Tibial nerve (tissue), 4 donors: ENCODE measurements at places on chromosomes 1 and 21. TPM values are rescaled to one million over a fixed set of nuclear protein-coding genes. Genes with fewer than 3 reads are reported as not detected.

GRCh38 chr1:106755682-106756406 lies 300.6 kb upstream of the PRMT6 start:
- no peak for DNase-seq

Gene OR2M3
- total RNA-seq: not detected

Gene ARHGAP30
- total RNA-seq: 14.1 TPM

Gene RXFP4
- total RNA-seq: not detected

Gene PADI4
- total RNA-seq: not detected

DNA sequence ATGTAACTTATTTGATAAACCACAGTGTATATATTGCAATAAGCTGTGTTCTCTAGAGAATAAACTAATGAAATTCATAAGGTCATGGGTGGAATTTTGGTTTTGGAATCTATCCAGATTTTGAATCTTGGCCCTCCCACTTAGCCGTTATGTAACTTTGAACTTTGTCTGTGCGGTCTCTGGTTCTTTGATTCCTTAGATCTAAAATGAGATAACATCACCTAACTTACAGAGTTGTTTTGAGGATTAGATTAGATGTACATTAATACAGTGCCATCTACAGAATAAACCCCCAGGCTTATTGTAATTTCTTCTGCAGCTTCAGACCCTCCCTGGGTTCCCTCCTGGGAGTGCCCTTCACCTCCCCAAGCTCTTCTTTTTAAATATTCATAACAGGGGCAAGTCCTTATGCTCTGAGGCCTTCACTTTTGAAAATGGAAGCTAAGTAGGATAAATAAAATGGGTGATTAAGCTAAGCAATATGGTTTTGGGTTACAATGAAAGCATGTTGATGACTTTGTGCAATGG lies 124.3 kb downstream of the ATG4C start:
- no peak for DNase-seq

Gene FAM72C
- 0.20 TPM for total RNA-seq

GRCh38 chr1:87226341-87226760 lies 102.3 kb upstream of the LMO4 start:
- DNase-seq: peak; percentile 29

- no peak for DNase-seq
These were observed 14.0 kb upstream of the CD247 start for GRCh38 chr1:167532375-167532774.

GRCh38 chr1:117753232-117753631 lies 147.4 kb downstream of the TENT5C start:
- DNase-seq: no peak

DNA sequence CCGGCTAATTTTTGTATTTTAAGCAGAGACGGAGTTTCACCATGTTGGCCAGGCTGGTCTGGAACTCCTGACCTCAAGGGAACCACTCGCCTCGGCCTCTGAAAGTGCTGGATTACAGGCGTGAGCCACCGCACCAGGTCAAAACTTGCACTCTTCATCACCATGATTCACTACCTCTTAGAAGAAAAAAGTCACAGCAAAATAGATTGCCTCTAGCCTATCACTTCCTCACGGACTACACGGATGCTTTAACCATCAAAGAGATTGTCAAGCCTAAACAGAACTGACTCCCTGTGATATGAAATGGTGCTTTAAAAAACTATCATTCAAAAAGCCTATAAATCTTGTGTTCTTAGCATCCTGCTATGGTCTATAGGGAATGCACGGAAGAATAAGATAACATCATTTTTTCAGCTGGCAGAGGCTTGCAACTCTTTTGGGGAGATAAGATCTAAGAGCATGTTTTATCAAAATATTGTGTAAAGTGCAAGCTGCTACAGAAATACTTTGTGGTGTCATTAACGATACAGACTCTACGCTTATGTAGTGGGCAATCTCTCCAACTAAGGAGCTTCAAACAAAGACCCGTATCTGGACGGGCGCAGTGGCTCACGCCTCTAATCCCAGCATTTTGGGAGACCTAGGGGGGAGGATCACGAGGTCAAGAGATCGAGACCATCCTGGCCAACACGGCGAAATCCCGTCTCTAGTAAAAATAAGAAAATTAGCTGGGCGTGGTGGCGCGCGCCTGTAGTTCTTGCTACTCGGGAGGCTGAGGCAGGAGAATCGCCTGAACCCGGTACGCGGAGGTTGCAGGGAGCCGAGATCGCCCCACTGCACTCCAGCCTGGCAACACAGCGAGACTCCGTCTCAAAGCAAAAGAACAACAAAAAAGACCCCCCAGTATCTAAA lies 966 bp downstream of the TFB2M start:
- no peak for DNase-seq

Gene CYP4X1
- total RNA-seq: 40.6 TPM

GRCh38 chr1:100039591-100039990 lies 69.8 kb downstream of the SLC35A3 start:
- DNase-seq: no peak

DNA sequence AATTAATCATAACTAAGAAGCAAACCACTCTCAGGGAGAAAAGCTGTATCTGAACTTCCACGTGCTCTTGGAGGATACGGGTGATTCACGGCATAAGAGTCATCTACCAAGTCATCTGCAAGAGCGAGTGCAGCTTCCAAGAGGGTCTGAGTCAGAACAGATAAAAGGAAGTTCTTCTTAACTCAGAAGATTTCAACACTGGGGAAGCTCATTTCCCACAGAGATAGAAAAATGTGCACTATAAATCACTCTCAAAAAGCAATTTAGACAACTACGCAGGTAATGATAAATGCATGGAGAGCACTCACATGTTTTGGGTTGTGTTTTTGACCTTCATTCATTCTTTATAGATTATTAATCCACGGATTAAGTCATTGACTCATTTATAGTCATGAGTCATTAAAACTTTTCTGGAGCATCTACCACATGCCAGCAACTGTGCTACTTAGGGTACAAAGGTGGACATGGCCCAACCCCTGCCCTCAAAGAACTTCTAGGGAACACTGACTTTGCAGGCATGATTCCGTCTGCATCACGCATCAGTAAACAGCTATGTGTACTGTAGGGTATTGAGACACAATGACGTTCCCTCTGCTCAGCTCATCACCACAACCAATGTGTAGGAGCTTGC lies 20.8 kb downstream of the KCNJ15 start:
- no peak for DNase-seq

GRCh38 chr1:119674111-119674526 lies 26.1 kb upstream of the ZNF697 start:
- no peak for DNase-seq

DNA sequence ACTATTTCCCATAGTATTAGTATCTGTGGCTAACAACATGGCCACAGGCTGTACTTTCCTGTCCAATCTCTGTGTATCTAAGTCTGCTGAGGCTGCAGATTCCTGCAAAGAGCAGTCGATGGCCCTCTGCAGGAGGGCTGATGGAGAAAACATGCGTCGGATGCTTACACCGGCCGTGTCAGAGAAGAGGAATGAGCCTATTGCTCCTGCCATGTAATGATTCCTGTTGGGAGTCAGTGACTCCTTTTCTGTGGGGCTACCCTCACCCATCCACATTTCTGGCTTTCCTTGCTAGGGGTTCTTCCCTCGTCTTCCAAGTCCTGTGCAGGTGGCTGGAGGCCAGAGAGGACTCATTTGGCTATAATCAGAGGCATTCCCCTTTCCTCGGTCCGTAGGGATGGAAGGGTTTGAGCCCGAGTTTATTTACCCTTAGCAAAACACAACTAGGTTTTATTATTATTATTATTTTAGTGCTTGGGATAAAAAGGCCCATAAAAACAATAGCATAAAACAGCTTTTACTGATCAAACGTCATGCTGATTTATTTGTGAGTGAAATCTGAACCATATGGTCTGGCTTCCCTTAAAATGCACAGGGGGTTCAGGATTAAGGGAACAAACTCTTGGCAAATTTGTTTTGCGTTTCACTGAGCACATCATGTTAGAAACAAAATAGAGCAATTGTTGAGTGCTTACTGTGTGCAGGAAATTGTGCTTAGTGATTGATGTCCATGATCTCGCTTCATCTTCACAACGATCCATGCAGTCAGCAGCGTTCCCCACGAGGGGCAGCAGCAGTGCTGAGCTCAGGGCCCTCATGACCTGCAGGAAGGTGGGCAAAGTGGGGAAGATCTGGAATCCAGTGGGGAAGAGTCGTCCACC lies 70.8 kb downstream of the KIF26B start:
- DNase-seq: no peak

DNA sequence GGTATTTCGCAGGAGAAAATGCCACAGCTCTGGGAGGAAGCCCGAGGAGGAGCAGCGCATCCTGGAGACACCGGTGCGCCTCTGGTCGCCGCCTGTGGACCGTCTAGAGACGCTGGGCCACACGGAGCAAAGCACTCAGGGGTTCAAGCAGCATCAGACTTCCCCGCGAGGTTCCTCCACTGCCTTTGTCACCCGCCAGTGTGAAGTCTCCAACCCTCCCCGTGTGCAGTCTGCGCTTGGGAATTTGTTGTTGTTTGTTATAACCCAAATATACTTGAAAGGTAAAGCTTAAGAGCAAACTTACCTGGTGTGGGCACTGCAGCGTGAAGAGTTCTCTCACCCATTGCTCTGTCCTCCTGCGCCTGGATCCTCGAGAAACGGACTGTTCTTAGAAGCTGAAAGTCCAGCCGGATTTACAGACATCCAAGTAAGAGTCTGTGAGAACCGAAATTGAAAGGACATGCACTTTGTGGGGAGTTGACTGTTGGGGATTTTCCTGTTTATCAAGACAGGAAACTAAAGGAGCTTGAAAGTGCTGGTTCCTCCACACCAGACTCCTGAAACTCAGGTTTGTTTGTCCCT lies at the start of gene GBP4:
Gene GBP4 (minus strand): TSS at position 452 of the 582 bp plus-strand sequence. CDS start 108 bp downstream, at position 344.
- peak; percentile 44 for DNase-seq

Gene HFM1
- total RNA-seq: 1.9 TPM

DNA sequence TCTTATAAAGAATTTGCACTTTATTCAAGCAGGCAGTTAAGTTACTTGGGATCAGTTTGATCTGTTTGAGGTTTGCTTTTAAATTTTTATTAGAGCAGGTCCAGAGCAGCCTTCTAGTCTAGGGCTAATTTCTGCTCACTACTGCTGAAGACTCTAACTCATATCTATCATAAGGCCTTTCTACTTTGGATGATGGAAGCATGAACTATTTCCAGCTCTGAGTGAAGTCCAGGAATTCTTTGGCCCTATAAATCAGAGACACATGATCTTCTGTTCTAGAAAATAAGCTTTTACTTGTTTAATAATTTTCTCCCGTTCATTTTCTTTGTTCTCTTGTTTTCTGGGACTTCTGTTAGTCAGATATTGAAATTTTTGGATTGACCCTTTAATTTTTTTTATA lies 14.7 kb downstream of the NIBAN1 start:
- no peak for DNase-seq

Gene EPHA2
- 33.0 TPM for total RNA-seq

GRCh38 chr1:46041974-46042373 lies 90.5 kb downstream of the PIK3R3 start:
- no peak for DNase-seq

Gene HCRTR1
- total RNA-seq: not detected

Gene CLDN17
- total RNA-seq: not detected

DNA sequence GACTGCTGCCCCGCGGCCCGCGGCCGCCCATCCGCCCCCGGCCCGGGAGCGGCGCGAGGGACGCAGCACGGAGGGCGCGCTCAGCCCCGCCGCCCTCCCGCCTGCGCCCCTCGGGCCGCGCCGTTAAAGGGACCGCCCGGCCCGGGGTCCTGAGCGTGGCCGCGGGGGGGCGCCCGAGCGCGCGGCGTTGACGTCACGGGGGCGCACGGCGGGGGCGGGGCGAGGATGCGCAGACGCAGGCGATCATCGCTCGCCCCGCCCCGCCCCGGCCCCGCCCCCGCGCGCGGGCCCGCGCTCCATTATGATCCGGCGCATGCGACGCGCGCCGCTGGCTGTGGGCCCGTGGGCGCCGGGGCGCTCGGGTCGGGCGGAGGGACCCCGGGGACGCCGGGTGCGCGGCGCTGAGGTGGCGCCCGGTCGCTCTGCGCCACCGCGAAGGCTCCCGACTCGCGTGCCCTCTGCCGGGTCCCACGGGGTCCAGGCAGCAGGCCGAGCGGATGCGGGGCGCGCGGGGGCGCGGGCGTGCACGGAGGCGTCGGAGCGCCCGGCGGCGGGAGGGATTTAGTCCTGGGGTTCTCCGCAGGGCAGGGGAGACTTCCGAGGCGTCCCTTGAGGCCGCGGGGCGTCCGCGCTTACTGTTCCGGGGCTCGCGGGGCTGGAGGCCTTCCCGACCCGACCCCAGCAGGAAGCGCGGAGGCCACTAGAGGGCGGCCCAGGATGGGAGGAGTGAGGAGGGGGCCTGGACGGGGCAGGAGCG lies at the start of gene DVL1:
Gene DVL1 (minus strand): TSS at position 163 of the 757 bp plus-strand sequence. CDS start 353 bp downstream, outside the sequence.
- no peak for DNase-seq

Gene ATP1A2
- total RNA-seq: 206 TPM

Gene GJA8
- total RNA-seq: not detected

DNA sequence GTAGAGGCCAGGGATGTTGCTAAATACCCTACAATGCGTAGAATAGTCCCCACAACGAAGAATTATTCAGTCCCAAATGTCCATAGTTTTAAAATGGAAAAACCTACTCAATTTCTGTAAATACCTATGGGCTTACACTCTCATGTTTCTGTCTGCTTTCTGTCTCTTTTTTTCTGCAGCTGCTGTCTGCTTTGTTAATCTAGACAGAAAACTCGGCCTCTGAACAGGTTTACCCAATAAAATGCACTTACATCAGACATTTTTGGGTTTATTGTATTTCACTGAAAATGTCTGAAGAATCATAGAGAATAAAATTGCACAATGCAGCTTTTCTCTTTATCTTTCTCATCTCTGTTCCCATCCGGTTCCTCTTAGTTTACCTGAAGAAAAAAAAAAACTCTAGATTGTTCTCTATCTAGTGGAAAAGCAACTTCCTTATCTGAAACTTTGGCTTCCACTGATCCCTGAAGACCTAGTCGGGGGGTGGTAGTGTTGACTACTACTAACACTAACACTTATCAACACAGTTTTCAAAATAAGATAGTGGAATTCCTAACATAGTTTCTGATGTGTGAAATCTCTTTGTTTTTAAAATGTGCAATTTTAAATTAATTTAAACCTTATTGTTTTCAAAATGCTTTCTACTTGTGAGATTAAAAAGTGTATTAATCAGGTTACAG lies 76.9 kb upstream of the CCDC190 start:
- DNase-seq: no peak

Gene VWA1
- total RNA-seq: 176 TPM

Gene GBP1
- total RNA-seq: 26.4 TPM

GRCh38 chr1:94244816-94245215 lies 7.4 kb upstream of the ARHGAP29 start:
- DNase-seq: no peak

Gene DPT
- 21.3 TPM for total RNA-seq

Gene AZIN2
- 7.9 TPM for total RNA-seq

DNA sequence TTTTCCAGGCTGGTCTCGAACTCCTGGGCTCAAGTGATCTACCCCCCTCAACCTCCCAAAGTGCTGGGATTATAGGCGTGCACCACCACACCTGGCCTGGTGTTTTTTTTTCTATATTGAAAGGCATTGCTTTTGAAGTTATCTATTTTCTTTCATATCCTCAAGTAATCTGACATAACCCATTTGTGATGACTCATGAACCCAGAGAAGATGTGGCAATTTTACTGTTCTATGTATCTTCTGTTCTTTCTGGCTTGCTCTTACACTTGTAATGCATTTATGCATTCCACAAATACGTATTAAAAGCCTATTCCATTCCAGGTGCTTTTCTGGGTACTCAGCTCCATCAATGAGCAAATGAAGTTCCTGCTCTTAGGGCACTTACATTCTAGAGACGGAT lies 29.9 kb upstream of the ERRFI1 start:
- no peak for DNase-seq

Gene PROX1
- 1.1 TPM for total RNA-seq
